Activated naive CD4-positive, alpha-beta T cell treated with anti-CD3 and anti-CD28 coated beads for 36 hours (primary cell): ENCODE measurements at places on chromosomes 3 and 15.

- DNase-seq = no peak
Observed at GRCh38 chr3:31802981-31803740, 177.9 kb downstream of the OSBPL10 start.

DNA sequence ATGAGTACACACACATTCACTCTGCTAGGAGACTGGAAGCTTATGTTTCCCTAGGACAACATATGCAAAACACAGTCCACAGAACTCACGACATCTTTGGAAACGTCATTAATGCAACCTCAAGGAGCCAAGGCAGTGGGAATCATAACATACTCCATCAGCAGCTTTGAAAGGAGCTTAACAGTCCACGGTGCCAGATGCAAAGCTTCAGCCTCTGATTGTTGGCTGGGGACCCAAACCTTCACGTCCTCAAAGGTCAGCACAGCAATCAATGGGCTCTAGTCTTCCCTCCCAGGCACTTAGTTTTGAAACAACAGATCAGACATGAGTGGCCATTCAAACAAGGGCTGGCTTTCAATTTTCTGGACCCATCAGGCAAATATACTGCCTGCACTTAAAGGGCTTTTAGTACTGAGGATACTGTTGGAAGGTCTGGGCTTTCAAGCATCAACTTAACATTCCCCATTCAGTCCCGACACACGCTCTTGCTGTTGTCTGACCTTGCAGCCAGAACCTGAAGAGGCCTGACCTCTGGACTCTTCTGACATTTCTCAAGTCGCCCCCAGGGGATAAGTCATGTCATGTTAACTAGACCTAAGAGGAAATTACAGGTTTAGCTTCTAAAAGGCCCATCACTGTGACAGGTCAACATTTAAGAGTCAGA is 223.0 kb downstream of the PDZRN3 start:
- DNase-seq = no peak

DNA sequence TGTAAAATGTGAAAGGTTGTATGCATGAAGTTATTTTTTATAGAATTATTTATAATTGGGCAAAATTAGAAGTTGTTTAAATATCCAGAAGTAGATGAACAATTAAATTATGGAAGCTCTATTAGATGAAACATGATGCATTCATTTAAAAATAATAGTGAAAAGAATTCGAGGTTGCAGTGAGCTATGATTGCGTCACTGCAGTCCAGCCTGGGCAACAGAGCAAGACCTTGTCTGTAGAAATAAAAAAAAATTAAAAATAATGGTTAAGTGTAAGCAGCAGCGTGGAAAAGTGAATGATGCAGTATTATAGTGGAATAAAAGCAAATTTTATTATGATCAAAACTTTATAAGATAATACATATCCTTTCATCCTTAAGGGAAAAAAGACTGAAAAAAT is 14.3 kb downstream of the BUB1B start:
- no peak for DNase-seq

DNA sequence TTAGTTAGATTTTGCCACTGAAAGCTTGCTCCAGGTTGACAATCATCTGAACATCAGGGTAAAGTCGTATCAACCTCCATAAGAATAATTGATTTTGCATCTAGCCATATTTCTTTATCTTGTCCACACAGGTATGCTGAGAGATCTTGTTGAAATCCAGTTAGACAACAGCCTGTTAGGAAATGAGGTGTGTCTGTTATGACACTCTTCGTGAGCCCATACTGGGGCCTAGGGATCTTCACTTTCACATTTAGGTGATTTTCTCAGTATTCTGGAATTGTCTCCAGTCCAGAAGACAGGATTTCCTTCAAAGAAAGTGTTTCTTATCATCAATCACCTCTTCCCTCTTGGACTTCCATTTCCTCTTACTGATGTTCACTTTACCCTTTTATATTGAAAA is 18.1 kb downstream of the DNAJB11 start:
- no peak for DNase-seq

- DNase-seq = no peak
Observed at GRCh38 chr15:58213587-58214338, 75.6 kb downstream of the AQP9 start.

DNA sequence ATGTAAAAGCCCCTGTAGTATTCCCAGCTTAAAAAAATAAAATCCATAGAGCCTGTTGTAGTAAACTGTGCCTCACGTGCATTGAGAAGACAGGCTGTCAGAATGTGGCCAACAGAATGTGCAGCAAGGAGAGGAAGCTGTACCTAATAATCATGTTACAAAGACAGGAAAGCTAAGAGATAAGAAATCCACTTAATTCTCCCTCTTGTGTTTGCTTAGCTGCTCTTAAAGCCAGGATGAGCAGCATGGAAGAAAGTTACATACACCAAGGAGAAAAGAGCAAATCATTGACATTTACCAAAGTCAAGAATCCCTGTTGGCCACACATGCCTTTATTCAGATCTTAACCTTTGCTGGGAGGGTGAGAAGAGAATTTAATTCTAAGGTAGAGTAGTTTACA is 85.9 kb downstream of the TNIK start:
- no peak for DNase-seq

DNA sequence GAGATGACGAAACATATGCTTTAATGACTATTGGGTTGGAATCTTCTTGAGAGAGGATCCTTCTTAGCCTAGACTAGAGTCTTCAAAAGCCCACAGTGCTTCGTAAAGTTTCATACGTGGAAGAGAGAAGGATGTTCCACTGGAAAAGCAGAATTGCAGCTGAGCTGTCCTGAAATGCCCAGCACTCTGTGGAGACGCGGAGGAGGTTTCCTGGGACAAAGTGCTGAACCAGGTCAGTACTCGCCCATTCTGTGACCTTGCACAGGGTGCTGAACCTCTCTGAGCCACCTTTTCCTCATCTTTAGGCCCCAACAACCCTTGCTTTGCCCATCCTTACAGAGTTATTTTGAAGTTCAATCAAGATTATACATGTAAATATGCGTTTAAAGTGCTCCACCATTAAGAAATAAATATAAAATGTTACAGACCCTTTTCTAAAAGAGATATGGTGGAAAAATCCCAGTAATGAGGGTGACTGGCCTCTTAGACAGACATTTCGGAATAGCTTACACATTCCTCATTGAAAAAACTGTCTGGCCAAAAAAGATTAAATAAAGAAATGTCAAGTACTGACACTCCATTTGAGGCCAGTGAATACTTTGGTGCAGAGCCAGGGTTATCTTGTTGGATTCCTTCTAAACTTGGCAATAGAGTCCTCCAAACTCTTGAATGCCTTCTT is 4.2 kb upstream of the MAGEF1 start:
- no peak for DNase-seq

GRCh38 chr3:36135863-36136262 is 244.4 kb upstream of the STAC start:
- no peak for DNase-seq

- DNase-seq = peak; percentile 87
Observed at GRCh38 chr15:78103406-78104118, 11.2 kb downstream of the SH2D7 start.

DNA sequence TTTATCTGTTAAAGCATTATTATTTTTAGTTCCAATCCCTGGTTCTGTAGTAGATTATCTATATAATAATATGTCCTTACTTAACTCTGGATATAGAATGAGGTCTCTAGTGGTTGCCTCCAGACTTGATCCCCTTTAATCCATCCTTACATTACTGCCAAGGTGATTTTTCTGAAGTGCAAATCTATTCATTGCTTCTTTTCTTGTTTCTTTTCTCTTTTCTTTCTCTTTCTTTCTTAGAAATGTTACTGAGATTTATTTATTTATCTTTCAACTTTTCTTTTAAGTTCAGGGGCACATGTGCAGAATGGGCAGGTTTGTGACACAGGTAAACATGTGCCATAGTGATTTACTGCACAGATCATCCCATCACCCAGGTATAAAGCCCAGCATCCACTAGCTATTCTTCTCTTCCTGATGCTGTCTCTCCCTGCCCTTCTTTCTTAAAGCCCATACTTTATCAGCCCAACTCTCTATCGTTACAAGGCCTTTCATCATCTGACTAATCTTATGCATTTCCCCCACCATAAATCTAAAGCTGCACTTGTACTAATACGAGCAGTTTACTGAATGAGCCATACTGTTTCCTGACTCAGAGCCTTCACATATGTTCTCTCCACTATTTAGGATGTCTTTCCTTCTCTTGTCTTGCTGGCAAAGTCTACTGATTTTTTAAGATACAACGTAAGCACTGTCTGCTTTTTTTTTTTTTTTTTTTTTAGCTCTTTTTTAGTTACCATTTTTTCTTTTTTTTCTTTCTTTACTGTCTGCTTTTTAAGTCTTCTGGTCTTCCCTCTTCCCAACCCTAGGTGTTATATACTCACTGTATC is 4.6 kb downstream of the GLCE start:
- no peak for DNase-seq

- no peak for DNase-seq
Observed at GRCh38 chr3:195195321-195196209, 75.4 kb downstream of the XXYLT1 start.

GRCh38 chr15:91568036-91568435 is 285.5 kb upstream of the SLCO3A1 start:
- no peak for DNase-seq
